Stimulated activated CD4-positive, alpha-beta T cell treated with anti-CD3 and anti-CD28 coated beads, Interleukin-1b, Interleukin-23, amount 100 ng/mL, for 1 hour (primary cell): ENCODE measurements at places on chromosomes 2 and 18.

DNA sequence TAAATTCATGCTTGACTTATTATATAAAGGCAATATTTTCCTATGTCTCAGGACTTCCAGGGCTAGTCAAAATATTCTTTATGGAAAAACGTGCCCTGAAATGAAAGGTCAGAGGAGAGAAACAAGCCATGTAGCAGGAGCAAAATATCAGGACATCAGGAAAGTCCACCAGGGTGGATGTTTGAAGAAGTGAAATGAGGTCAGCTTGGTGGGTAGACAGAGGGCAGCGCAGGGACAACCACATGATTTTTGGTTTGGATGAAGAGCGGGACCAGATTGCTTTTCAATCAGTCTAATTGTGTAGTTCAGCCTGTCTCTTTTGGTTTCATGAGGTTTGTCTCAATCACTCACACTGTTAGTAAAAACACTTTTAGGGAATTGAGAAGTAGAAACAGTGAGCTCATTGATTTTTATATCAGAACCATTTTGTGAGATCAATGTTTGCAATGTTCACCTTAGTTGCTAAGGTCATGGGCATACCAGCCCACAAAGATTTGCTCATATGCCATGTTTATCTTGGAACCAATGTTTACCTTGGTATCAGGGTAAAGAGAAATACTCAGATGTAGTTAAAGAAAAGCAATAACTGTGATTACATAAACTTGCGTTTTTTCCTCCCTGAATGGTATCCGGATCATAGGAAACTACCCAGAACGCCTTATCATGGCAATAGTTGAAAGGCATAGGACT is 32.1 kb downstream of the GKN2 start:
- DNase-seq = no peak

GRCh38 chr2:70949086-70949485 is 13.4 kb downstream of the ATP6V1B1 start:
- DNase-seq = no peak

- no peak for DNase-seq
Measured at GRCh38 chr2:23988371-23988770, 21.5 kb upstream of the MFSD2B start.

- DNase-seq = no peak
Measured at GRCh38 chr18:71998547-71999097, 545.5 kb downstream of the CBLN2 start.

DNA sequence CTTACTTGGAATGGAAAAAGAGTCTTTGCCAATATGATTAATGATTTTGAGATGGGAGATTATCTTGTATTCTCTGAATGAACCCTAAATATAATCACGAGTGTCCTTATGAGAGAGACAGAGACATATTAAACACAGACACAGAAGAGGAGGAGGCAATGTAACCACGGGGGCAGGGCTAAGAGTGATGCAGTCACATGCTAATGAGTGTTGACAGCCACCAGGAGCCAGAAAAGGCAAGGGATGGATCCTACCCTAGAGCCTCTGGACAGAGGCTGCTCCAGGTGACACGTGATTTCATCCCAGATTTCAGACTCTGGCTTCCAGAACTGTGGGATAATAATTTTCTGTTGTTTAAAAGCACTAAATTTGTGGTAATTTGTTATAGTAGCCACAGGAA is 679.6 kb downstream of the MBD2 start:
- DNase-seq = no peak

DNA sequence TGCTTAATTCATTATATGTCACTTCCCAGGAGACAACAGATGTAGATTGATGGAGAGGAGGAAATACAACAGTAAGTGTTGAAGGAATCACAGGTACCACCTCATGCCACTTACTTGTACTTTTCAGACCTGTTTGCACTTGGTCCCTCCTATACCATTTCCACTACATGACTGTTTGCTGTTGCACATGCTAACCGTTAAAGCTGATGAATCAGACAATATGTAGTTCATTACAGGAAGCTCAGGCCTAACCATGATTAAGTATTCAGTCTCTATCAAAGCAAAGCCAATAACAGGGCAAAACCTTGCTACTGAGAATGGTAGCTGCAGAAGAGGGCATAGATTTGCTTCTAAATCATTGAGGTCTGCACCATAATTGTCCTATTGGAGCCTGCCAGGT is 30.2 kb upstream of the GRP start:
- DNase-seq = no peak

- DNase-seq = no peak
Measured at GRCh38 chr2:219423652-219424377, 5.6 kb downstream of the DES start.

DNA sequence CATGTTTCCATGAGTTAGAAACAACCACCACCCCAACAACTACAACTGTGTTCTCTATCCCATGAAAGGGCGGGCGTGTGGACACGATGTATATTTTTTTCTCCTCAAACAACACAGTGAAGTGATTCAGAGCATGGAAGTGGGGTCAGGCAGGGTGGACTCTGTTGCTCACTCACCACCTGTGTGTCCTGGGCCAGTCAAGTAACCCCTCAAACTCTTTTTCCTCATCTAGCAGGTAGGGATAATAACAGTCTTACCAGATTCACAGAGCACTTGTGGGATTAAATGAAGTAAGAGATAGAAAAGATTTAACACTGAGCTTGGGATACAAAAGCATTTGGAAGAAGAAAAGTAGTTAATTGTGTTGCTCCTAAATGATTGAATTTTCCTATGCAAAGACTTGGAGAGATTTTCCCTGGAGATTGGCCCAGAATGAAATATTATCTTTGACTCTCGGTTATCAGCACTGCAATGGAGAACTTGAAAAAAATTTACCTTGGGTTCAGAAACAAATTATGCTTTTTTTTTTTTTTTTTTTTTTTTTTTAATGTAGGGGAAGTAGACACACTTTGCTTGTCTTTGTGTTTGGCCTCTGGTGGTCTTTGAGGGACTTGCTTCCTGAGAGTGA is 161.9 kb upstream of the EPAS1 start:
- DNase-seq = no peak

GRCh38 chr2:119085613-119086012 is 72.9 kb downstream of the C1QL2 start:
- DNase-seq = no peak

DNA sequence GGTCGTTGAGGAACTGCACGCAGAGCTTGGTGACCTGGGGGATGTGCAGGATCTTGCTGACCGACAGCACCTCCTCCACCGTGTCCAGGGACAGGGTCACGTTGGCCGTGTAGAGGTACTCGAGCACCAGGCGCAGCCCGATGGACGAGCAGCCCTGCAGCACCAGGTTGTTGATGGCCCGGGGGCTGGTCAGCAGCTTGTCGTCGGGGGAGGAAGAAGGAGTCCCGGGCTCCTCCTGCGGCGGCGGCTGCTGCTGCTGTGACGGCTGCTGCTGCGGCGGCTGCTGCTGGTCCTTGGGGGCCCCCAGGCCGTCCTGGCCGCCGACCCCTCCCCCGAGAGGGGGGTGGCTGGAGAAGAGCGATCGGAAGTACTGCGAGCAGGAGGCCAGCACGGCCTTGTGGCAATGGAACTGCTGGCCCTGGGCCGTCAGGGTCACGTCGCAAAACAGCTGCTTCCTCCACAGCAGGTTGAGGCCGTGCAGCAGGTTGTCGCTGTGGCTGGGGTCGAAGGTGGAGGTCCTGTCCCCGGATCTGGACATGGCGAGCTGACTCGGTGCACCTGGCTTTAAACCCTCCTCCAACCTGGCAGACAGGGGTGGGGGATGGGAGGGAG is 2.7 kb downstream of the KLHL14 start:
- no peak for DNase-seq

DNA sequence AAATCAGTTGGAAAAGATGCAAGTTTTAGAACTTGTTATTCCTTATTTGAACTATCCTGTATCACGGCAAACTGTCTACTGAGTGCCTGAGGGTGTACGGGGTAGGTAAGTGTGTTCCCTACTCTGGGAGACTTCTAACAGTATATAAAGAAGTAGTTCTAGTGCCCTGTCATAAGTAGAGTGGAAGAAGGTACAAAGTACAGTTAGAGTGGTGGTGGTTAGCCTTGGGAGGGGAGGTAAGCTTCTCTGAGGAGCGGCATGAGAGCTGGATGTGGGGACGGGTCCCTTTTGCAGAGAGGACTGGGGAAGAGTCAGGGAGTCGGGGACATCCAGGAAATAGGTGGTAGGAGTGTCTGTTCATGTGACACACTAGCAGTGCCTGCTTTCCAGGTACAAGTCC is 48.5 kb downstream of the DGKD start:
- DNase-seq = no peak

DNA sequence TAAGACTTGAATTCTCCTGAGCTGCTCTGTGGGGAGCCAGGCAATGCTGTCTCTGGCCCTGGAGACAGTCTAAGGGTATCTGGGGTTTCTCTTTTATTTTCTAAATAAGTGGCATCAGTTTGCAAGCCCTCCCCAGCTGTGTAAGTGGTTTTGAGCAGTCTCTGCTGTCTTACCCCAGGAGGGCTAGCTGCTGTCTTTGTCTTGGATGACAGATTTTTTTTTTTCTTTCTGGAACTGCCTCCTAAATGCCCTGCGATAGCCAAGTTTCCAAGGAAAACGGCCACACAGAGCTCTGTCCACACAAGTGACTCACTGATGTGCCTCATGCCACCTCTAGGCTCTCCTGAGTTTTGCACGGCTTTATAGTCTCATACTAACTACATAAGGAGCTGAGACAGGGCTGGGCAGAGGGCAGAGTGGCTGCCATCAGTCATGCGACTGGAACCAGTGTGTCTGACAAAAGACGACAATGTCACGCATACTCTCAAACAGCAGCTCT is 37.2 kb upstream of the THOC1 start:
- DNase-seq = no peak

GRCh38 chr2:26692897-26693849 is 651 bp downstream of the KCNK3 start:
- no peak for DNase-seq

- DNase-seq = no peak
Measured at GRCh38 chr2:44053052-44053451, 57.3 kb upstream of the LRPPRC start.
